ENCODE measurements at places on chromosomes 6 and 20. TPM values are rescaled to one million over a fixed set of nuclear protein-coding genes. Genes with fewer than 3 reads are reported as not detected.

The GNMT gene
- total RNA-seq: 1.8 TPM

The CRISP2 gene
- not detected for total RNA-seq

The SLC22A1 gene
- total RNA-seq: 1.1 TPM

The BEND6 gene
- total RNA-seq: 4.4 TPM

The CD24 gene
- 3.3 TPM for total RNA-seq

The GABRR1 gene
- total RNA-seq: 0.27 TPM

The DAAM2 gene
- total RNA-seq: 61.9 TPM

The ULBP3 gene
- 2.9 TPM for total RNA-seq
